ENCODE measurements at places on chromosomes 5 and 9. TPM values are rescaled to one million over a fixed set of nuclear protein-coding genes. Genes with fewer than 3 reads are reported as not detected.

Gene SPINK7
- not detected for total RNA-seq

Gene FOXD4L4
- total RNA-seq: not detected

Gene DYNC2I2
- 37.0 TPM for total RNA-seq

Gene FBXL17
- 34.1 TPM for total RNA-seq

Gene FLT4
- 21.8 TPM for total RNA-seq

Gene GLDC
- total RNA-seq: 1.6 TPM

Gene ZDHHC11
- 25.2 TPM for total RNA-seq

Gene CNTNAP3B
- 14.0 TPM for total RNA-seq

Gene PLPPR1
- total RNA-seq: 0.92 TPM

Gene SERF1A
- total RNA-seq: 6.6 TPM

Gene FOXI1
- not detected for total RNA-seq

Gene TJP2
- 46.3 TPM for total RNA-seq

Gene PCDHGB2
- 4.2 TPM for total RNA-seq

Gene SAPCD2
- 5.6 TPM for total RNA-seq

Gene SNCB
- total RNA-seq: not detected

Gene LPCAT1
- 24.2 TPM for total RNA-seq

Gene SPINK6
- not detected for total RNA-seq

Measured in tongue (tissue), 3 donors.